ENCODE measurements at places on chromosomes 1 and 21.

- DNase-seq = no peak
Measured at GRCh38 chr1:9633493-9633892, 18.0 kb upstream of the PIK3CD start.

- no peak for DNase-seq
Measured at GRCh38 chr1:92755541-92756461, 29.1 kb downstream of the EVI5 start.

DNA sequence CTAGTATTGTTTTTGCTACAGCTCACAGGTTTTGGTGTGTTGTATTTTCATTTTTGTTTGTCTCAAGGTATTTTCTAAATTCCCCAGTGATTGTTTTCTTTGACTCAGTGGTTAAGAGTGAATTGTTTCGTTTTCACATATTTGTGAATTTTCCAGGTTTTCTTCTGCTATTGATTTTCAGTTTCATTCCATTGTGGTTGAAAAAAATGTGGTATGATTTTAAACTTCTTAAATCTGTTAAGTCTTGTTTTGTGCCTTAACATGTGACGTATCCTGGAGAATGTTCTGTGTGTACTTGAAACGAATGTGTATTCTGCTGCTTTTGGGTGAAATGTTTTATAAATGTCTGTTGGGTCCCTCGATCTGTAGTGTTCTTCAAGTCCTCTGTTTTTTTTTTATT, 117.9 kb downstream of the KIF26B start:
- no peak for DNase-seq

DNA sequence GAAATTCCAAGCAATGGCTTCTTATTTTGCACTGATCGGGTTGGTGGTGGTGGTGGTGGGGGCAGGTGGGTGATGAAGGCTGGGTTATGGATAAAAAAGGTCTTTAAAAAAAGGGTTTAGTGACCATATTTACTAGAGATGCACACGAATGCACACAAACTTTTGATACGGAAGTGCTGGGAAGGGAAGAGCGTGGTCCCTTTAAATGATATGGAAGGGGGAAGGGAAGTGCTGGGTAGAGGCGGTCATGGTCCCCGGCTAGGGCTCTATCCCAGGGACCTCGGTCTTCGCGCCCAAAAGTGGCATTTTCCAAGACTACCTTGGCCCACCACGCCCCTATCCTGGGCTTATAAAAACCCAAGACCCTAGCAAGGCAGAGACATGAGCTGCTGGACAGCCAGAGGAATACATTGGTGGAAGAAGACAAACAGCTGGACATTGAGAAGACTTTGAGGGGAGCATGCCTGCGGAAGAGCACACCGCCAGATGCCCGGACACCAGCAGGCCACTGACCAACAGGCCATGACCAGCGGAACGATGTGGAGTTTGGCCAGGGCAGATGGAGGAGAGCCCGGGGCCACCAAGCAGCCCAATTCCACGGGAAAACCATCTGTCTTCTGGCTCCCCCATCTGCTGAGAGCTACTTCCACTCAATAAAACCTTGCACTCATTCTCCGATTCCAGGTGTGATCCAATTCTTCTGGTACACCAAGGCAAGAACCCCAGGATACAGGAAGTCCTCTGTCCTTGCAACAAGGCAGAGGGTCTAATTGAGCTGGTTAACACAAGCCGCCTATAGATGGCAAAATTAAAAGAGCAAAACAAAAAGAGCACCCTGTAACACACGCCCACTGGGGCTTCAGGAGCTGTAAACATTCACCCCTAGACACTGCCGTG, 1720.2 kb downstream of the MRPL39 start:
- DNase-seq = no peak

- DNase-seq = no peak
Measured at GRCh38 chr1:231393668-231394067, 28.4 kb downstream of the EGLN1 start.

DNA sequence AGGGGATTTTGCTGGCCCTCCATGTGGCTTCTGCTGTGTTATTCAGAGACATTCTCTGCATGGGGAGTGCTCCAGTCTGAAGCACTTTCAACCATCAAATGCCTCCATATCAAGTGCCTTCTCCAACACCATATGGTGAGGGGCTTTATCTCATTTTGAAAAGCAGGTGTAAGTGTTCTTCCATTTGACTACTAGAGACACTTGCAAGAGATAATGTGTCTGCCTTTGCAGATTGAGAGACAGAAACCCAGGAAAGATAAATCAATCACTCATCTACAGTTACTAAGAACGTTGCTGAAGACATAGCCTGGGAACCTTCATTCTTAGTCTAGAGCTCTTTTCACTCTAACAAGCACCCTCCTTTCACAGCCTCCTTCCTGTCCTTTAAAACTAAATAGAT, 29.5 kb upstream of the REG4 start:
- no peak for DNase-seq

All from NCI-H1930 (cell line).